ENCODE measurements at places on chromosomes 12 and 14. TPM values are rescaled to one million over a fixed set of nuclear protein-coding genes. Genes with fewer than 3 reads are reported as not detected.

- no peak for DNase-seq
These were observed 125.1 kb upstream of the GARIN6 start for GRCh38 chr12:99522456-99522855.

GRCh38 chr14:33150666-33151428 lies 212.2 kb downstream of the NPAS3 start:
- DNase-seq, result no peak

DNA sequence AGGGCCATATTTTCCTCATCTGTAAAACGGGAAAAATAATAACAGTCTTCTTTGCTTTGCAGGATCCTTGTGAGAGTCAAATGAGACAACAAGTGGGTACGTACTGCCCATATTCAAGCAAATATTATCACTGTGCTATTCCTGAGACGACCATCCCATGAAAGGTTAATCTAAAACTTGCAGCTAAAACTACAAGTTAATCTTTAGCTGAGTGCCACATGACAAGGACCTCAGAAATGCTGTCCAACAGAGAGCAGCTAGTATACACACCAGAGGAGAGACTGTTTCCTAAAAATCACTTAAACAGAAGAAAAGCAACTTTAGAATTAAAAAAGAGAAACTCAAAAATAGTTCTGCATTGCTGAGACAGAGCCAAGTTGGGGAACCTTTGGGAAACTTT lies 162.7 kb upstream of the TMTC2 start:
- no peak for DNase-seq

SAMD15 gene
- total RNA-seq, result 1.2 TPM

SYCP3 gene
- not detected for total RNA-seq

TAS2R9 gene
- total RNA-seq, result not detected
